Skeletal muscle cell (primary cell): ENCODE measurements at places on chromosomes 5 and 9.

- no peak for DNase-seq
Measured at GRCh38 chr9:130670644-130671043, 6.2 kb downstream of the PRDM12 start.

DNA sequence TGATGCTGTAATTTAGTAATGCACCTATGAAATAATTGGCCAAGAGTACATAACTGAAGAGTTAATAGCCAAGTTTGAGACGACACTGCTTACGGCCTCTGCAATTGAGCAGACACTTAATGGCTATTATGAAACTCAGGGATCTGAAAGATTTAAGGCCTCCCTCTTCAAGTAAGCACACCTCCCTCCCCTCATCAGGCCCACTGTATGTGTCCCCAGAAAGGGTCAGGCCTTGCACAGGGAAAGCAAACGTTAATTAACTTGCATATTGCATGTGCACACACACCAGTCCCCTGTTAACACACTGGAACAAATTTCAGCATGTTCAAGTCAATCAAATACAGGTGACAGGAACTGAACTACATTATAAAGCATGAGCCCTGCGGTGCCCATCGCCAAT is 163.6 kb downstream of the SPOCK1 start:
- DNase-seq, result no peak

- DNase-seq, result no peak
Measured at GRCh38 chr5:8864053-8864452, 681.8 kb downstream of the SEMA5A start.

GRCh38 chr5:34789021-34789531 is 49.9 kb upstream of the TTC23L start:
- no peak for DNase-seq

- DNase-seq, result no peak
Measured at GRCh38 chr9:8659108-8659507, 859.5 kb upstream of the DMAC1 start.

- DNase-seq, result no peak
Measured at GRCh38 chr5:176836811-176837706, 26.7 kb downstream of the UNC5A start.

GRCh38 chr9:37010180-37010579 is 23.9 kb downstream of the PAX5 start:
- DNase-seq, result no peak

DNA sequence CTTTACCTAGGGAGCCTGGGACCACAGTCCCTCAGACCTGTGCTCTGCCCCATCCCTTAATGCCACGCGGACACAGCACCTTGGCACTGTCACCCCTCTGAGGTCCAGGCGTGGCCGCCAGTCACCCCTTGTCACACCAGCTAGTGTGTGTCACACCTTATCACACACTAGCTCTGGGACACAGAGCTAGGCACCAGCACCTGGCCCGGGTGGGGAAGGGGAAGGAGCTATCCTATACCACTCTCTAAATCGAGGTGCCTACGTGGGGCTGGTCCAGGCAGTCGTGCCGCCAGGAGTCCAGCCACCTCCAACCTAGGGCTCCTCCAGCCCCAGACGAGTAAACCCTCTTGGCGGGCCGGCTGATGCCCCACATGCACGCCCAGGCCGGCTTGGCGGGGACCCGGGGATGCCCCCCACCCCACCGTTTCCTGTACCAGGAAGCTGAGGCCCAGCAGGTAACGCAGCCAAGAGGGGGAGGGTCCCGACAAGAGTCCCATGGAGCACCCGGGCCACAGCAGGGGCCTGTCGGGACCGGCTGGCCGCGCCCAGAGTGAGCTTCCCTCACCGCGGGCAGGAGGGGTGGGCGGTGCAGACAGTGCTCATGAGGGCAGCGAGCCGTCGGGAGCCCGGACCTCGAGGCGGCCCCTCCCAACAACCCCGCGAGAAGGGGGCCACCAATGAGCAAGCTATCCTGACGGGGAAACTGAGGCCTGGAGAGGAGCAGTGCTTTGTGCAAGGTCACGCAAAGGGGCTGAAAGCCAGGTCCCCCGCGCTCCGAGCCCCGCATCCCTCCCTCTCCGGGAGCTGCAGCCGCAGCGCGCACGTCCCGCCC is 550 bp downstream of the CORO2A start:
- no peak for DNase-seq

- no peak for DNase-seq
Measured at GRCh38 chr9:87285183-87285850, 212.3 kb upstream of the DAPK1 start.

DNA sequence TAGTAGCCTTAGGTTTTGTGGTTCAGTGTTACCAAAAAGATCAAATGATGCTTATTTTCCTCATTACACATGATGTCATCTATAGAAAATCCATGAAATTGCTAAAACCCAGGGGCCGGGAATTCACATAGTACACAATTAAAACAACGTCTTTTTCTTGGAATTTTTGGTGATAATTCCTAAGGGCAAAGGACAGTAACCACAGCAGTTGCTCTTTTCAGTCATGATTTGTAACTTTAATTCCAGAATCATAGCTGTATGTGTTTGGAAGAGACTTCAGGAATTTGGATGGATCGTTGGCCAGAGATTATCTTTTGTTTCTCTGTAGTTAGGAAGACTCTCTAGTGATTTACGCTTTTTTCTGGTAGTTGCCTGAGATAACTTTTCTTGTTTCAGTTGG is 748.7 kb downstream of the TLE4 start:
- peak; percentile 7 for DNase-seq

- no peak for DNase-seq
Measured at GRCh38 chr9:124013309-124014210, 2.0 kb downstream of the LHX2 start.

DNA sequence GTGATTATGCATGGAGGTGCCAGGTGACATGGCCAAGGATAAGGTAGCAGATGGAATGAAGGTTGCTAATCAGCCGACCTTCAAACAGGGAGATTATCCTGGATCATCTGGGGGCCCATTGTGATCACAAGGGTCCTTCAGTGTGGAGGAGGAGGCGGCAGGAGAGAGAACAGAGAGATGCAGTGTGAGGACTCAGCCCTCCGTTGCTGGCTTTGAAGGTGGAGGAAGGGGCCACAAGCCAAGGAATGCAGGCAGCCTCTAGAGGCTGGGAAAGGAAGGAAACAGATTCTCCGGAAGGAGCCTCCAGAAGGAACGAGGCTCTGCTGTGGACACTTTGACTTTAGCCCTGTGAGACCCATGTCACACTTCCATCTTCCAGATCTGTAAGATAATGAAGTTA is 27.4 kb upstream of the EEIG1 start:
- DNase-seq, result no peak

- no peak for DNase-seq
Measured at GRCh38 chr5:56290378-56291078, 57.4 kb upstream of the ANKRD55 start.
